ENCODE measurements at places on chromosomes 6 and 20. TPM values are rescaled to one million over a fixed set of nuclear protein-coding genes. Genes with fewer than 3 reads are reported as not detected.

DNA sequence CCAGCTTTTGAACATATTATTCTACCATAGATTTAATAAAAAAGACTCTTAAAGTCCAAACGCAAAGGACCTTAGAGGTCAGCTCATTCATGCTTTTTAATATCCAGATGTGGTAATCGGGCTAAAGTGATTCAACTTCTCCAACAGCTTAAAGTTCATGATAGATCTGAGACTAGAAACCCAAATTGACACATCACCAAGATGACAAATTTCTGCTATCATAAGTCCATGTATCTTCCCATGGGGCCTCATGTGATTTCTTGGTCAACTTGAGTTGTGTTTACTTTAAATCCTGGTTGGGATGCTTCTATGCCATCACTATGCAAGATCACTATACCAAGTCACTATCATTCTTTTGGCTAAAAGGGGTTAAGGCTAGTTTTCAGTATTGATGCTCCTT is 56.0 kb downstream of the SLC24A3 start:
- DNase-seq, result no peak

DNA sequence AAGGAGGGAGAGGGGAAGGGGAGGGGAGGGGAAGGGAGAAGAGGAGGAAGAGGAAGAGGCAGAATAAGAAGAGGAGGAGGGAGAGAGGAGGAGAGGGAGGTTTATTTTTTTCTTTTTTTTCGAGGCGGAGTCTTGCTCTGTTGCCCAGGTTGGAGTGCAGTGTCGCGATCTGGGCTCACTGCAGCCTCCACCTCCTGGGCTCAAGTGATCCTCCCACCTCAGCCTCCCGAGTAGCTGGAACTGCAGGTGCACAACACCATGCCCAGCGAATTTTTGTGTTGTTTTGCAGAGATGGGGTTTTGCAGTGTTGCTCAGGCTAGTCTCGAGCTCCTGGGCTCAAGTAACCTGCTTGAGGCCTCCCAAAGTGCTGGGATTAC is 6.1 kb upstream of the GJA10 start:
- no peak for DNase-seq

- DNase-seq, result no peak
Measured at GRCh38 chr6:96138406-96138805, 122.6 kb downstream of the FUT9 start.

- DNase-seq, result no peak
Measured at GRCh38 chr6:161137839-161138542, 135.9 kb downstream of the AGPAT4 start.

- no peak for DNase-seq
Measured at GRCh38 chr20:47479506-47479905, 22.2 kb upstream of the NCOA3 start.

ANGPT4 gene
- 0.22 TPM for polyA plus RNA-seq

PLA2G7 gene
- 2.6 TPM for polyA plus RNA-seq

PPIL6 gene
- polyA plus RNA-seq, result 21.5 TPM

BNIP5 gene
- polyA plus RNA-seq, result 0.17 TPM

TPX2 gene
- polyA plus RNA-seq, result 71.2 TPM

Data from left kidney (tissue), 8 donors.